Hepatocyte (in vitro differentiated cells): ENCODE measurements at places on chromosomes 12 and 14. TPM values are rescaled to one million over a fixed set of nuclear protein-coding genes. Genes with fewer than 3 reads are reported as not detected.
A peak's percentile ranks its signal among the peaks of the same experiment; 100 is the strongest.

Gene TMEM52B
- 0.03 TPM in 1 of 2 replicates, not detected in the other for total RNA-seq

GRCh38 chr14:64880221-64881121, 764 bp upstream of the SPTB start:
- peak; percentile 60 for DNase-seq

Gene PTPRQ
- 0.03 and 0.08 TPM in 2 replicates for total RNA-seq

GRCh38 chr12:107306141-107306659, 212.9 kb upstream of the CRY1 start:
- no peak for DNase-seq

DNA sequence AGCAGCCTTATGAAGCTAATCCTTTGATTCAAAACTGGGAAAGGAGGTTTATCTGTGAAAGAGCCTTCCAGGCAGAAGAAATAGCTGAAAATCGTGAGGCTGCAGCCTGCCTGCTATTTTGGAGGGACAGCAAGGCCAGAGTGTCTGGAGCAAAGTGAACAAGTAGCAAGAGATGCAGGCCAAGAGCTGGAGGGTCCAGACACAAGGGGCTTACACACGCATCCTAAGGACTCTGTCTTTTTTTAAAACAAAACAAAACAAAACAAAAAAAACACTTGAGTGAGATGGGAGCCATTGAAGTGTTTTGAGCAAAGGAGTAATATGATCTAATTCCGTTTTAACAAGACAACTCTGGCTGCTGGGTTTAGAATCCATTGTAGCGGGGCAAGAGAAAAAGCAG, 76.4 kb upstream of the BCAT1 start:
- no peak for DNase-seq

GRCh38 chr12:104219361-104219892, 3.8 kb downstream of the TXNRD1 start:
- peak; percentile 75 for DNase-seq

- no peak for DNase-seq
Observed at GRCh38 chr12:7207866-7208625, 18.6 kb downstream of the PEX5 start.

Gene GLIPR1L1
- total RNA-seq, result not detected in 2 replicates

DNA sequence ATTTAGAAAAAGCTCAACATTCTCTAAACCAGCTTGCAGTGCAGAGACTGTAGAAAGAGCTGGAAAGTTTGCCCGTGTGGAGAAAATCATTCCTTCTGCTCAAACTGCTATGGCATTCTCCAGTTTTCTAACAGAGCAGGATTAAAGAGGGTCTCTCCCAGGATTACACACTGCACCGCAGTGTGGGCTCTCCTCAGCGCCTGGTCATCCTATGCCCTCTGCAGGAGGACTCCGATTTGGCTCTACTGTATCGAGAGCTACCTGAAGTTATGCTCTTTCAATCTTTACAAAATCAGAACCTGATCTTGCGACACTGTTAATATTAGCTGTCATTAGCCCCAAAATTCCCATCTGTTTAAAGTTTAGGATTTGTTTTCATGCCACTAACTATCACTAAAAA, 33.0 kb downstream of the BHLHE41 start:
- DNase-seq, result peak; percentile 30

- no peak for DNase-seq
Observed at GRCh38 chr12:87849074-87849473, 180.1 kb downstream of the C12orf50 start.

Gene FZD10
- 1.3 and 1.7 TPM in 2 replicates for total RNA-seq

DNA sequence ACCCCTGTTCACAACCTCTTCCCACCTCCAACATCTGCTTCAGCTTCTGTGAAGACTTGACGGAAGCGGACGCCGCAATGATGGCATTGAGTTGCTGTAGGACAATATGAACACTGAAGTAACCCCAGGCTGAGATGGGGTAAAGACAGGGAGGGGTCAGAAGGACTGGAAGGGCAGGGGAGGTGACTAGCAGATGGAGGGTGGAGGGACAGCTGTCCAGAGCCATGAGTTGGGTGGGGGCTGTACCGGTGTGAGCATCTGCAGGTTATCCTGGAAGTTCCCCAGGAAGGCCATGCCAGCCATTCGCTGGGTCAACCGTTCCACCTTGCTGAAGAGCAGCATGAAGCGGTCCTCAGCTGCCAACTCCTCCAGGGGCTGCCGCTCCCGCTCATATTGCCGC, 26.1 kb downstream of the PRPF40B start:
- no peak for DNase-seq

Gene CYP27B1
- 0.23 and 2.9 TPM in 2 replicates for total RNA-seq

DNA sequence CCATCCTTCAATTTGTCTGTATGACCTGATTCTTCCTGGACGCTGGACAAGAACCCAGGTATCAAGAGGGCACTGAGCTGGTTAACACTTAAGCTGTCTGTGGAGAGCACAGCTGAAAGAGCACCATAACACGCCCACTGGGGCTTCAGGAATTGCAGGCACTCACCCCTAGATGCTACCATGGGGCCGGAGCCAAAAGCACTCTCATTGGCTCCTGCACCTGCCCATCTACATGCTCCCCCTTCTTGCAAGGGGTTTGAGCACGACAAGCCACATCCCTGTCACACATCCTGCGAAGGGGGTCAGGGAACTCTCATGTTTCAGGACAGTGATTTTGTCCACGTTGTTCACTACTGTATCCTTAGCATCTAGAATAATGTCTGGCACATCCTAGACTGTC, 35.1 kb upstream of the TBC1D15 start:
- DNase-seq, result no peak

DNA sequence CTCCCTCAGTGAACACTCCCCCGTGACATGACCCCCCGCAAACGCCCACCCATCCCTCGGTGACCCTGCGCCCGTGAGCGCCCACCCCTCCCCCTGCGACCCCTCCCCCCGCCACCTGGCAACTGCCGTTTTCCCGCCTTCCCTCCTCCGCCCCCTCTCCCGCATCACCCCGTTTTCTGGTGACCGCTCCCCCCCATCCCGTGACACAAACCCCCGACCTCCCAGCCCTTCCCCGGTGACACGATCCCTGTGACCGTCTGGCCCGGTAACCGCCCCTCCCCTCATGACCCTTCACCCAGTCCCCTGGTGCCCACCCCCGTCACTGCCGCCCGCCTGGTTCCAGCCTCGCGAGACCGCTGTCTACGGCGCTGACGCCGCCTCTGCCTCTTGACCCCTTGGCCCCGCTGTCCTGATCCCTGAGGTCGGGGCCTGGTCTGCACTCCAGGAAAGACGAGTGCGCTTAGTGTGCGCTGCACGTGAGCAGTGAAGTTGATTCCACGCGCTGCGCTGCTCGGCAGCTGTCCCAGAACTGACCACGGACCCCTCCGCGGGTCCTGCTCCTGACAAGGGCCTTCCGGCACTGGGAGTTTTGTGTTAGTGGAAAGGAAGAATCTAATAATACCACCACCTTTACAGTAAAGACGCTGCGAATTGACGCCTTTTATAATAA, 59.4 kb downstream of the DDX51 start:
- DNase-seq, result peak; percentile 87

Gene SMARCC2
- 34.8 and 37.4 TPM in 2 replicates for total RNA-seq

- peak; percentile 49 for DNase-seq
Observed at GRCh38 chr12:116662612-116663144, 75.2 kb downstream of the SPRING1 start.

GRCh38 chr14:59224341-59224740, 35.9 kb downstream of the DAAM1 start:
- no peak for DNase-seq

Gene NUDT14
- total RNA-seq, result 47.4 and 47.7 TPM in 2 replicates

DNA sequence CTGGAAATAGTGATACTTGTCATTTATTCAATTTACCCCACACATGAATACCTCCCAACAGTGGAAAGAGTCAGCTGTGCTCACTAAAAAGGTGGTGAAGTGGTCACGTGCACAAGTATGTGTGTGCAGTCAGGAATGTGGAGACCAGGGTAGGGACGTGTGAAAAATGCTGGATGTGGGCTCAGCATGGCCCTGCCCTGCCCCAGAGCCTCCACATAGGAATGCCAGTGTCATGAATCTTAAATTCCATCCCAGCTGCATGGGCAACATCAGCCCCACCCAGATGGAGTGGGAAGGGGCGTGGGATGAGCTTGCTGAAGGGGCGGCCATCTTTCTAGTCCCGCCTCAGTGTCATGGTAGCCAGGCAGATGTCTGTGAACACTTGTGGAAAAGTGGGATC, 87.7 kb downstream of the C12orf75 start:
- peak; percentile 17 for DNase-seq

Gene TMEM253
- total RNA-seq, result 1.9 and 4.9 TPM in 2 replicates

GRCh38 chr12:32423559-32423958, 24.2 kb downstream of the FGD4 start:
- no peak for DNase-seq

GRCh38 chr14:73783107-73783727, 68.4 kb upstream of the PTGR2 start:
- no peak for DNase-seq

Gene C14orf132
- 16.3 and 17.0 TPM in 2 replicates for total RNA-seq

- DNase-seq, result no peak
Observed at GRCh38 chr14:57851354-57851753, 14.5 kb downstream of the SLC35F4 start.

GRCh38 chr12:55065535-55065934, 45.8 kb downstream of the NEUROD4 start:
- DNase-seq, result no peak

DNA sequence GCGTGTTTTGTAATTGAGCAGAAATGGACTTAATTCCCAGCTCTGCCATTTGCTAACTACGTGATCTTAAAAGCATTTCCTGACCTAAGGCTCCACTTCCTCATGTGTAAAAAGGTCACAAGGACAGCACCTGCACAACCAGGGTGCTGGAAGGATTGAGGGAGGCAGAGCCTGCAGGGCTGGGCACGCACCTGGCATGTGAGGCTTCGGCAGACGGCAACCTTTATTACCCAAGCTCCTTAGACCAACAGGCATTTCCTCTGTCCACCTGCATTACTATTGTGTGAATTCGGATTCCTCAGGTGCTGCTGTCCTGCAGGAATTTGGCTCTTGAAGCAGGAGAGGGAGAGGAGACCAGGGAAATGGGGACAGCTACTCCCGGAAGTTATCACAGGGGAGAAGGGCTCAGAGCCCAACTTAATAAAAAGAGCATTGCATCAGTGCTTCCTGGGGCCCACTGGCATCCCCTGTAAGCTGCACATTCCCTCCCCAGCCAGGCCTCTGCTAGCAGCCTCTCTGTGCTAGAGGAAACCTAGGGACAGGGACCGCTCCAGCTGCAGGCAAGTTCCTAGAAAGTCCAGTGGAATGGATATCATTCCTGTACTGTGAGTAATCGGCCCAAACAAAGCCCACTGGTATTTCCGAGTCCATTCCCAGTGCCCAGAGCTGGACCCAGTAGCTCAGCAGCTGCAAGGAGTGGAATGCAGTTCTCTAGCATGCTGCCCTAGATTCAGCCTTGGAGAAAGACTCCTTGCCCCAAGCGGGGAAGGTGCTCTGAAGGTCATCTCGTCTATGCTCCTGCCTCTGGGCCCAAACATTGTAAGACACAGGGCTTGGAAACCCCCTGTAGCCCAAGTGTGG, 157.1 kb upstream of the CCND2 start:
- peak; percentile 37 for DNase-seq

DNA sequence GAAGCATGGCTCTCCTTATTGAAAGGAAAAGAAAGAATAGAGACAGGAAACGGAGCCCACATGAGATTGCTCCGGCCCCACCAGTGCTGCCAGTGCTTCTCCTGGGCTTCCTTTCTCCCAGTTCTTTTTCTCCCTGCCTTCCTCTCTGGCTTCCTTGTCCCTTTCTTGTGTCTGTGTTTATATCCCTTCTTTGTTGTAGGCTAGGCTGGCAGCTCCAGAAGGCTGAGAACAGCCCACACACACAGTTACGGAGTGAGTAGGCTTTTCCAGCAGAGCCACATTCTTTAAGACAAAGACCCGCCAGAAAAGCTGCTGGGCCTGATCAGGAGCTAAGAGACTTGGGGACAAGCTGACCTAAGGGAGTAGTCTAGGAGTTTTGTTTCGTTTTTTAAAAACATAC, 13.0 kb downstream of the CIPC start:
- no peak for DNase-seq

Gene PLBD1
- total RNA-seq, result 19.1 and 20.8 TPM in 2 replicates

DNA sequence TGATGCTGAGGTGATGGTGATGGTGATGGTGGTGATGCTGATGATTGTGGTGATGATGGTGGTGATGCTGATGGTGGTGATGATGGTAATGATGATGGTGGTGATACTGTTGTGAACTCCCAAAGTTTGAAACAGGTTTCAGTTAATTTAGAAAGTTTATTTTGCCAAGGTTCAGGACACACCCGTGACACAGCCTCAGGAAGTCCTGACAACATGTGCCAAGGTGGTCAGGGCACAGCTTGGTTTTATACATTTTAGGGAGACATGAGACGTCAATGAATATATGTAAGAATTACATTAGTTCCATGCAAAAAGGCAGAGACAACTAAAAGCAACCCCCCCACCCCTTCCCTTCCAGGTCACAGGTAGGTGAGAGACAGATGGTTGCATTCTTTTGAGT, 112.8 kb upstream of the EVL start:
- DNase-seq, result no peak

- DNase-seq, result no peak
Observed at GRCh38 chr14:50770586-50770985, 60.4 kb downstream of the NIN start.

- DNase-seq, result no peak
Observed at GRCh38 chr14:79826362-79826761, 384.9 kb downstream of the DIO2 start.

Gene TAS2R9
- 0.13 TPM in 1 of 2 replicates, not detected in the other for total RNA-seq

DNA sequence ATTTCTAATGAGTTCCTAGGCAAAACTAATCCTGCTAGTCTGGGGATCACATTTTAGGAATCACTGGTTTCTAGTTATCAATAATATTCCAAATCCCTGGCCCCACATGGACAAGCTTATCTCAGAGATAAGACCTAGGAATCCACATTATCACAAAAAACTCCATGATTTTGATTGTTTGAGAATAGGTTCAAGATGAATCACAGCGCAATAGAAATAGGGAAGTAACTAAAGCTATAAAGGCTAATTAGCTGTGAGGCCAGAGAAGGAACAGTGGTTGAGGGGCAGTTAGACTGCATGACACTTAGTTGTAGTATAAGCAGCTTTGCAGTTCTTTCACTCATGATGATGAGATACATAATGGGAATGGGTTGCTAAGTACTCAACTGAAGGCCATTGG, 13.1 kb upstream of the ATP5F1B start:
- peak; percentile 13 for DNase-seq

Gene M6PR
- 127 and 150 TPM in 2 replicates for total RNA-seq

DNA sequence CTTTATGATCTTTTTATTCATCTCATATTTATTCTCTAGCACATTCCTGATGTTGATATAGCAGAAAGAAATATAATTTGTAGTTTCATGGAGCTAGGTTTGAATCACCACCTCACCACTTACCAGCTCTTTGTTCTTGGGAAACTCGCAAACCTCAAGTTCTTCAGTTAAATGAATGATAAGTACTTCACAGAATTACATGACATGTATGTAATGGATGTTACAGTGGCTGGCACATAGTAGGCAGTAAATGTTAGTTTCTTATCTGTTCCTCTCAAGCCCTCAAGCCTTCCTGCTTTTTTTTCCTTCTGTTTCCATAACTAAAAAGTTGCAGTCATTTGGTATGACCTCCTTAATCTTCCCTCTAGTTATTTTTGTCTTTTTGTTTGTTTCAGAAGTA, 54.9 kb downstream of the SPATS2 start:
- no peak for DNase-seq
